ENCODE measurements at places on chromosomes 2 and 18. TPM values are rescaled to one million over a fixed set of nuclear protein-coding genes. Genes with fewer than 3 reads are reported as not detected.

The EFHD1 gene
- total RNA-seq: 1.1 TPM

The ST8SIA5 gene
- 10.8 TPM for total RNA-seq

The RAB31 gene
- total RNA-seq: 27.6 TPM

The UGGT1 gene
- 57.6 TPM for total RNA-seq

The DNAH7 gene
- total RNA-seq: 16.5 TPM

The HTRA2 gene
- total RNA-seq: 56.3 TPM

The EGR4 gene
- not detected for total RNA-seq

DNA sequence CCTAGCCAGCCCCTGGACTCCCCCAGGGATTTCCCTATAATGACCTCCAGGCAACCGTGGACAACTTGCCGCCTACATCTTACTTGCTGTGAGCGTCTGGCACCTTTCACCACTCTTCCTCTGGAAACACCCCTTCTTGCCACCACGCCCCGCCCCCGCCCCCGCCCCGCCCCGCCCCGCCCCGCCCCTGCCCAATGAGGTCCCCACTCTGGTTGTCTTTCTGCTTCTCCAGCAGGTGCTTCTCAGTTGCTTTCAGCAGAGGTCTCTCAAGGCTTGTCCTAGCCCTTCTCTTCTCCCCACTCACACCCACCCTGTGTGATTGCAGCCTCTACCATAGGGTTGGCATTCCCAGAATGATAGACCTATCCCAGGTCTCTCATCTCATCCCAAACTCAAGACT, 214.5 kb downstream of the EN1 start:
- no peak for DNase-seq

DNA sequence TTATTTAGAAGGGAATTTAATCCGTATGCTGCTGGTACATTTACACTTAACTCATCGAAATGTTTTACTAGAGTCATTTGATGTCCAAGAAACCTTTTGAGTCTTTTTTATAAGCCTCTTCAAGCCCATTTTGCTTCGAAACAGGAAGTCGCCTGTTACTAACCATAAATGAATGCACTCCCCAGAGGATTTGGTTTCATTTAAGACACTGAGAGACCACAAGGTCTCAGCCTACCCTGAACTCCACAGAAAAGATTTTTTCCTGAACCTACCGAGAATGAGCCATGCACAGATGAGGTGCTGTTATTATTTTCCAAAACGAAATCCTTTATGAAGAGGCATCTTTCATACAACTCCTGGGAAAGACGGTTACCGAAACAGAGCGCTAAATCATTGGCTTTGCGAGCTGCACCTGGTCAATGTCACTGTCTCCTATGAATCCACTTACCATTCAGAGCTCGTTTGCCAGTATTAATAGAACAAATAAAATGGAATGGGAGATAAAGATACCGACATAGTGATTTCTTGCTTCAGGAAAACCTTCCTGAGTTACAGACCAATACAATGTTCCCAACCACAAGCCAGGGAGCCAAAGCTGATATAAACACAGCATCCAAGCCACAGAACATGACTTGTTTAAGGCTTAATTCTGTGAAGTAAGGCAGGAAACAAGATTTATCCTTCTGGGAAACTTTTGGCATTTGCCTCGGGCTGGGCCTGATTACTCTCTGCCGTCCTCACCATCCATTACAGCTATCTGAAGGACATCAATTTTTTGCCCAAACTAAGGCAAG, 382.1 kb downstream of the OSR1 start:
- DNase-seq: no peak

GRCh38 chr2:127631541-127631996, 14.4 kb upstream of the GPR17 start:
- DNase-seq: no peak

DNA sequence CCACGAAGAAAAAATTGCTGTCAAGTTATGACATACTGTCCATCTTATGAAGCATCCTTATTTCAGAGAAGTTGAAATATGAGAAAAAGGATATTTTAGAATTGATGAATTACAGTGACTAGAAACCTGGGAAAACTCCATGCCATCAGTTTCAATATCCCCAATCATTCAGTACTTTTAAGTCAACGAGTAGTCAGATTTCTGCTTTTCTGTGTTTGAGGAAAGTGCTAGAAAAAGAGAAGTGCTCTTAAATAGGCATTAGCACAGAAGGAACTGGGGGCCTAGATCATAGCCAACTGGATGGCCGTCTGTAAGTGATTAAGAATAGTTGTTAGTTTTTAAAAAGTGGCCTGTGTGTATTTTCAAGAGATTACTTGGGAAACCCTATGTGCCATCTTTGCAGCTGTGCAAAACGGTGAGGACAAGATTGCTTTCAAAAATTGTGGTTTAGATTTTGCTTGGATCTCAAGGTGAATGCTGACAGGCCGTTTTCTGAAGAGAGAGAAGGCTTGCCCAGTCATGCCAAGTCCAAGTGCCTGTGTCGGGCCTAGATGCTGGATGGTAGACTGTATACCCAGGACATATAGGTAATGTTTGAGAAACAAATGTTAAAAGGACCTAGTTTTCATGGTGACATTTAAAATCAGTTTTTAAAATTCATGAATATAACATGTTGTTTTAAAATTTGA, 5.1 kb downstream of the NEDD4L start:
- no peak for DNase-seq

- DNase-seq: no peak
Measured at GRCh38 chr2:37767959-37768925, 96.8 kb upstream of the CDC42EP3 start.

- DNase-seq: no peak
Measured at GRCh38 chr2:173647681-173648311, 293.1 kb downstream of the CDCA7 start.

GRCh38 chr2:183998041-183998796, 600.1 kb upstream of the ZNF804A start:
- DNase-seq: no peak

DNA sequence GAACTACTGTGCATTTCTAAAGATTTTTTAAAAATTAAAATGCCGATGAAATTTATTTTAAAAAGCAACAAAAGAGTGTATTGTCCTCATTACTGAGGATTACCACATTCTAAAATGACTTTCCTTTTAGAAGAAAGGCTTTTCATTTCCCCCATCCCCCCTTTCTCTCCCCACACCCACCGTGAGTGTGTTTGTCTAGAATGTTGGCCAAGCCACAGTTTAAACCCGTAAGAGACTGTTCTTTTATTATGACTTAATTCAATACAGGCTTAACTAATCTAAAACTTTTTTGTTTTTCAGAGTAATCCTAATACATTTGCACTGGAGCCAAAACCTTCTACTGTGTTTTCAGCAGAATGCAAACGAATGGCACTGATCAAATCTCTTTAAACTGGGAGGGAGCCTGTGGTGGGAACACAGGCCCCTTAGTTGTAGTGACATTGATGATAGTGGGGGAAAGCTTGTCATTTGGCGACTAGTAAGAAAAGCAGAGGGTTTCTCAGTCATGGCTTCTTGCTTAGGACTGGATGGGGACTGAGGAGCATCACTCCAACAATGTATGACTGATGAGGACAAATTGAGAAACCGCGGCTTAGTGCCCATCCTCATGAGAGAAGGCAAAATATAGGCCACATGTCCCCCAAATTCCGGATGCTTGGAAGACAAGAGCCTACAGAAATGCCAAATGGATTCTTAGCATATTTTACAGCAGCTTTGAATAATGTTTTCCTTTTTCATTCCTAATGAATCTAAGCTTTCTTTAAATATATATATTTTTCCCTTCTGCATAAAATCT, 154.0 kb upstream of the SMIM21 start:
- no peak for DNase-seq

DNA sequence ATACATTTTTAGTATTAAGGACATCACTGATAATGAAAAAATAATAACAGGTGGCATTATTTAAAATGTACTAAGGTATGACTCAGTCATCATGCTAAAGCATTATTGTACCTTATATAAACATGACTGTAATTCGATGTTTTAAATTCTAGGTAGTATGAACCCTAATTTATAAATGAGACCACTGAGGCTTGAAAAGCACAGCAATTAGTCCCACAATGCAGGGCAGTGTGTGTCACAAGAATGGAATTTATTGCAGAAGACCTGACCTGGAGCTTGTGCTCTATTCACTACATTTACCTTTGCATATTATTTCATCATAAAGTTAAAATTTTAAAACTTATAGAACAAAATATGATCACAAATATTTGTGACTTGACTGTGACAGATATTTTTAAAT, 358.5 kb upstream of the DSEL start:
- DNase-seq: no peak

DNA sequence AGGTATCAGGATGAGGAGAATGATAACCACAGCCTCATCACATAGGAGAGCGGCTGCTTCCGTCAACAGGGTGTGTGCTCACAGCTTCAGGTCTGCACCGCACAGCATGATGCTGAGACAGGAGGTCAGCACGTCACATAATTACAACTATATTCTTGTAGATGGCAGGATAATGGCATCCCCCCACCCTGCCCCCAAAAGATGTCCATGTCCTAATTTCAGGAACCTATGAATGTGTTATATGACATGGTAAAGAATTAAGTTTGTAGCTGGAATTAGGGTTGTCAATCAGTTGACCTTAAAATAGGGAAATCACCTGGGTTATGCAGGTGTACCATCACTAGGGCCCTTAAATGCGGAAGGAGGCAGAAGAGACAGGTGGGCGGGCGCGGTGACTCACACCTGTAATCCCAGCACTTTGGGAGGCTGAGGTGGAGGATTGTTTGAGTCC, 73.9 kb downstream of the ARL4C start:
- DNase-seq: no peak

DNA sequence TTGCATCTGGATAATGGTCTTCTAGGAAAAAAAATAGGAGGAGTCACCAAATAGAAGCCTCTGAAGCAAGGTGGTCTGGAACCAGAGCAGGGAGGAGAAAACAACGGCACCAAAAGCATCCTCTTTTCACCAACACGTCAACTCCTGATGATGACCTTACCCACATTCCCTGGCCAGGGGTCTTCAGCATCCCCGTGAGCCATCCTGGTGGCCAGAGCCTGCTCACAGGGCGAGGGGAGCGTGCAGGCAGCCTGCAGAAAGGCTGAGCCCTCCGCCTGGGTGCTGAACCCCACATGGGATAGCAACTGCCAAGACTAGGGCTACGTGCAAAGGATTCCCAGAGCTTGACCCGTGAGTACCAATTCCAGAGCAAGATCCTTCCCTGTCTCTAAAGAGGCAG, 191.0 kb downstream of the NDUFA10 start:
- no peak for DNase-seq

- DNase-seq: no peak
Measured at GRCh38 chr2:2850859-2851258, 519.8 kb upstream of the MYT1L start.

DNA sequence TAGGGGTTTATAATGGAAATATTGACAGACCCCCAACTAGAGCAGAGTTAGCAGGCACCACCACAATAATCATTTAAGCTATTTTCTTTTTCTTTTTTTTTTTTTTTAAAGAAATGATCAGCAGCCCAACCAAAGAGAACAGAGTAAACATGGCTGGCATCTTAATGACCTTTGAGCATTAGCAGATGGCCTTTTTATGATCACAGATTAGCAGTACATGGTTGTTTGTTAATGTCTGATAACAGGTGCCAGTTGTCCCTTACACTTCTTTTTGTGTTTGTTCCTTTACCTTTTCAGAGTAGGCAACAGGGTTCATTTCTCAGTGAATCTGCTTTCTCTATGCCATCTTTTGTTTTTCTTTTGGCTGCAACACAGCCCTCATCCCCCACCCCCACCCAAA, 747.0 kb downstream of the BCL11A start:
- no peak for DNase-seq

- no peak for DNase-seq
Measured at GRCh38 chr18:59617468-59617932, 79.7 kb downstream of the CCBE1 start.

GRCh38 chr2:188963741-188964140, 10.4 kb upstream of the COL3A1 start:
- DNase-seq: no peak

DNA sequence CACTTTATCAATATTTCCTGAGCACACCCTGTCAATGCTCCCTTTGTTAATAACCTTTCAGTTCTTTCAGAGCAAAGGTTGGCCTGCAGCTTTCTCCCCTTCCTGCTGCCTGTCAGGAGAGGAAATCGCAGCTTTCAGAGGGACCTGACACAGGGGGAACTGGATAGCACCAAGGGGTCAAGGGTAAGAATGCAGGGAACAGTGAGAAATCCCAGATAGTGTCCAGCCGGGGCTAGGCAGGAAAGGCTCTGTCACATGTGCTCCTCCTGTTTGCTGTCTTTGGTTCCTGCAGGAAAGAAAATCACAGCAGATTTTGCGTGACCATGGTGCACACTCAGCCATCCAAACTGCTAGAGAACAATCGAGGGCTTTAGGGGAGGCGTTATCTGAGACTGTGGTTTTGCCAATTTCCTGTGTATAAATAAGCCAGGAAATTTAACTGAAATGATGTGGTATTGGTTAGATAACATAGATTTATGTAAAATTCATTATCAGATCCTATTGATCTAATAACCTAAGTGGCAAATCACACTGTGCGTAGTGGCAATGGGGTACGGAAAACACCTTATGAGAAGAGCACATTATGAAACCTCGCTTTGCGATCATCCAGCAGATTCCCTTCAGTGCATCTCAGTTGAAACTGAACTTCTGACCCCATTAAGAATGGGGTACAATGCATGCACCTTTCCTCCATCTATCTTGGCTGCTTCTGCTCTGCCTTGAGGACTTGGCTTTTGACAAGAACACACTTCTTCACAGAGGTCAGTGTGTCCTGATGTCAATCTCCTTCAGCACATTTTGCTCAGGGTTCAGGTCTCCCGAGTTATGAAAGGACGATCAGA, 178.0 kb downstream of the ICOS start:
- no peak for DNase-seq

DNA sequence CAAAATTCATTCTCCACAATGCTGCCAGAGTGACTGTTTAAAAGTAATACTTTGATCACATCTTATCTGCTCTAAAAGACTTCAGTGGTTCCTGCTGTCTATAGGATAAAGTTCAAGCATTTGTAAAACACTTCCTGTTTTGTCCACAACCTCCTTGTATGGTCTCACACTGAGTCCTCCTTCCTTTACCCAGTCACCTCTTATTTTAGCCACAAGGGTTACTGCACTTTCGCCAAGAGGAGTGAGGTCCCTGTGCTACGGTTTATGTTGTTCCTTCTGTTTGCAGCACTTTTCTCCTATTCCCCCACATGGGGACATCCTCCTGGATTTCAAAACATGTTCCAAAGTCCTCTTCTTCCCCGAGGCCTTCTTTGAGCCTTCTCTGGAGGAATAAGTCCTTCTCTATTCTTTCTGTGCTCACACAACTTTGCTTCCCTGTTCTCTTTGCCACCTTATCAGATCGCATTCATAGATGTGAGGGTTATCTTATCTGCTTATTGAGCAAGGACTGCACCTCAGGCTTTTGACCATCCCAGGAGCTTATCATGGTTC, 112.2 kb upstream of the NABP1 start:
- no peak for DNase-seq

GRCh38 chr2:195601361-195601760, 55.7 kb upstream of the SLC39A10 start:
- DNase-seq: no peak
